ENCODE measurements at places on chromosomes 5 and 9. TPM values are rescaled to one million over a fixed set of nuclear protein-coding genes. Genes with fewer than 3 reads are reported as not detected.

Gene GKAP1
- total RNA-seq = 0.06 TPM

Gene PCDHGB7
- total RNA-seq = 0.52 TPM

Gene SLC34A3
- total RNA-seq = not detected

Gene AQP7
- not detected for total RNA-seq

Gene RPL35
- total RNA-seq = 2,858 TPM

Gene LRRC70
- total RNA-seq = 0.17 TPM

Gene MYMK
- total RNA-seq = not detected

Gene C9orf50
- total RNA-seq = not detected

DNA sequence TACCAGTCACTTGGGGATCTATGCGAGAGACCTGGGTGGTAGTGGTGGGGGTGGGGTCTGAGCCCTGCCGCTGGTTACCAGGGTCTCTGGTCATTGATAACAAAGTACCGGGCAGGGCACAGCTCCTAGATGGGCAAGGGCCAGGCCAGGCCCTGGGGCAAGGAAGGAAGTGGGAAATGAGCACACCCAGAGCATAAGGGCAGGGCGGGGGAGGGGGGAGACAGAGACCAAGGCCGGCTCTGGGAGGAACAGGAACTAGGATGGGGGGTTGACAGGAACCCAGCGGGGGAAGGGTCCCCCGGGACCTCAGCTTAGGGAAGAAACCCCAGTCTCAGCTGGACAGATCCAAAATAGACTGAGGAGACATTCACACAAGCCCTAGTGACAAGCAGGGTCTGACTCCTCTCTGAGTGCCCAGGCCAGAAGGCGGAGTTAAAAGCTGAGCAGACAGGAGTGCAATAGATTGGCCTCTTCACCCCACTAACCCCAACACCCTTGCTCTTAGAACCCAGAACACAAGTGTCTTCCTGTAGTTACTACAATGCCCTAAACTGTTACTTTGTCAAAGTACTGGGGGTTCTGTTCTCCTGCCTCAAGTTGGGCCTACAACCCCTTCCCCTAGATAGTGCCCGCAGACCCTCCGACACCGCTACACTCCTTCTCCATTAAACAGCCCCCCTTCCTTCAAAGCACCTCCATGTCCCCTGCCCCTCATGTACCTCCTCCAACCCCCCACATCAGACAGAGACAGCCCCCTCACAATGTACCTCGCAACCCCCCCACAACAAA, 628 bp downstream of the ATOSB start:
- peak; percentile 58 for DNase-seq

- peak; percentile 54 for DNase-seq
Measured at GRCh38 chr9:90107040-90107725, 502.4 kb downstream of the GADD45G start.

DNA sequence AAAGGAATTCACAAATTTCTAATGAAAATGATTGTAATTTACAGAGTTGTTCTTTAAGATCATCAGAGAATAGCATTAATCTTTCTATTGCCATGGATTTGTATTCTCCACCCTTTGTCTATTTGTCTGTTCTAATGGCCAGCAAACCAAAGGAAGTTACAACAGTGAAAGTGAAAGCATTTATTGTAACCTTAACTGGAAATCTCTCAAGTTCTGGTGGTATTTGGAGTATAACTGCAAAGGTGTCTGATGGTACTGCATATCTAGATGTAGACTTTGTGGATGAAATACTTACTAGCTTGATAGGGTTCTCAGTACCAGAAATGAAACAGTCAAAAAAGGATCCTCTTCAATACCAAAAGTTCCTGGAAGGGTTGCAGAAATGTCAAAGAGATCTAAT, 21.7 kb downstream of the RMI1 start:
- no peak for DNase-seq

- peak; percentile 71 for DNase-seq
Measured at GRCh38 chr9:84371737-84372136, 31.2 kb upstream of the SLC28A3 start.

DNA sequence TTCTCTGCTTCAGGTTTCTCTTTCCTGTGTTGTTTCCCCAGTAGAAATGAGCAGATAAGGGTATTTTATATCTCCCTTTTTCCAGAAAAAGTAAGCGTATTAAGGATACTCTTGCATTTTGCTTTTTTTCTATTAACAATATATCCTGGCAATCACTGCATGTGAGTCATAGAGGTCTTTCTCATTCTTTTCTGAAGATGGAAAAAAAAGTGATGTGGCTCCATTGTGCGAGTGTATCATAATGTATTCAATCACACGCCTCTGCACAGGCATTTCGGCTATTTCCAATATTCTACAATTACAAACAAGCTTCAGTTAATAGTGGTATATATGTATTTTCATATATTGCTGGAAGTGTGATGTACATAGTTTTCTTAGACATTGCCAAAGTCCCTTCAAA, 155.9 kb downstream of the MED27 start:
- no peak for DNase-seq

- DNase-seq = no peak
Measured at GRCh38 chr9:101417977-101418376, 17.6 kb downstream of the ALDOB start.

GRCh38 chr9:111298731-111299598, 31.1 kb downstream of the OR2K2 start:
- peak; percentile 78 for DNase-seq

- DNase-seq = no peak
Measured at GRCh38 chr9:23171479-23171878, 654.6 kb downstream of the ELAVL2 start.

GRCh38 chr5:91670563-91670962, 287.4 kb upstream of the ARRDC3 start:
- no peak for DNase-seq

DNA sequence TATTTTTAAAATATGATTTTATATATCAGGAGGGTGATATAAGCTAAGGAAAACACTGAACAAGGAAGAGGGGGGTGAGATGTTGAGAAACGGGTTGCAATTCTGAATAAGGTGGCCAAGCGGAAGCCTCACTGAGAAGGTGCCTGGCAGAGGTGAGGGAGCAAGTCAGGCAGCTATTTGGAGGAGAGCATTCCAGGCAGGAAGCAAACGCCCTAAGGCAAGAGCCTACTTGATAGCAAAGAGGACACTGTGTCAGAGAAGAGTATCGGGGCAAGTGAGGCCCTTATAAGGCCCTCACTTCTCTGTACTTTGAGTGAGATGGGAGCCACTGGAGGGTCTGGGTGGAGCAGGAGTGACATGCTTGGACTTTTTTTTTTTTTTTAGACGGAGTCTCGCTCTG, 8.0 kb upstream of the CTNNA1 start:
- no peak for DNase-seq

DNA sequence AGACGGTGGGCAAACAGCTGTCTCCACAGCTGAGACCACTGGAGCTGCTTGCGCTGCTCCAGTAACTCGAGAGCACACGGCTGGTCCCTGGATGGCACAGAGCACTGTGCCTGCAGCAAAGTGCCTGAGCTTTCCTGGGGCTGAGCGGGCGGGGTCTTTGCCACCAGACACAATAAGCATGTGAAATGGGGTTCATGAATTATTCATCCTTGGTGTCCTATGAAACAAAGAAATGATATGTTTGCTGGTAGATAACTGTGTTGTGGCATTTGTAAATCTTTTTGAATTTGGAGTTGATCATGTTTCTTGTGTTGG, 151.7 kb upstream of the MPDZ start:
- DNase-seq = no peak

- no peak for DNase-seq
Measured at GRCh38 chr5:83538786-83539462, 67.4 kb downstream of the VCAN start.

GRCh38 chr5:34022121-34022705, 14.4 kb upstream of the AMACR start:
- DNase-seq = no peak

DNA sequence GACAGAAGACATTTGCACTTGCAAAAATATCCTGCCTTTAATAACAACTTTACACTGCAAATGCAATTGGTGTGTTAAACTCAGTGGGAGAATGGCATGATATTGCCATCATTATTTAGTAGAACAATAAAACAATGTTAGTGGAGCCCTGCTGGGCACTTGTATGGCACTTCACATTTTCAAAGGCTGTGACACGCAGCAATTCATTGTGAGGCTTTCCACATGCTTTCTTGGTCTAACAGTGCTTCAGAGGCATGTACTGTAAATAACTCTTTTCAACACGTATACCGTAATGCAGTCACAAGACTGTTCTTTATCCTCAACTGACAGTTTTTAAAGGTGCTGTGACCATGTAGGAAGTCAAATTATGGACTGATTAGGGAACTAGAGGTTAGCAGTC, 155.5 kb upstream of the EPB41L4A start:
- no peak for DNase-seq

DNA sequence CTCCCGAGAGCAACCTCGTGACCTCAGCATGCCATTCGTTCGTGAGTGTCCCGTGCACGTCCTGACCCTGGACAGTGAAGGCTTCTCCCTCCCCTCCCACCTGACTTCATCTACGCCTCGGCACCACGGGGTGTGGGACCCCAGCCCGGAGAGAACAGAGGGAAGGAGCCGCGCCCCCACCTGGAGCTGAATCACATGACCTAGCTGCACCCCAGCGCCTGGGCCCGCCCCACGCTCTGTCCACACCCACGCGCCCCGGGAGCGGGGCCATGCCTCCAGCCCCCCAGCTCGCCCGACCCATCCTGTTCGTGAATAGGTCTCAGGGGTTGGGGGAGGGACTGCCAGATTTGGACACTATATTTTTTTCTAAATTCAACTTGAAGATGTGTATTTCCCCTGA, 38.3 kb upstream of the FCN2 start:
- DNase-seq = no peak

DNA sequence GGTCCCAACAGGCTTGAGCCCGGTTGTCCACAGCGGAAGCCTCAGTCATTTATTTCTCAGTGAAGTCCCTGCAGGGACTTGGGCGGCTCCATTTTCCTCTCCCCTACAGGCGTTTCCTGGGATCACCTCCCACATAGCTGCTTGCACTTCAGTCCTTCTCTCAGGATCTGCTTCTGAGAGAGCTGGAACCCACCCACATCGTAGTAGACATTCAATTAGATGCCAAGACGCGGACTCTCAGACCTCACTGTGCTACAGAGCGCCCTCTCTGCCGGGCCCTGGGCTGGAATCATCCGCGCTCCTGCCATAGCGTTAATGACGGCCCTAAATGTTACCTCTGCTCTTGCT, 54.0 kb upstream of the ROR2 start:
- no peak for DNase-seq

DNA sequence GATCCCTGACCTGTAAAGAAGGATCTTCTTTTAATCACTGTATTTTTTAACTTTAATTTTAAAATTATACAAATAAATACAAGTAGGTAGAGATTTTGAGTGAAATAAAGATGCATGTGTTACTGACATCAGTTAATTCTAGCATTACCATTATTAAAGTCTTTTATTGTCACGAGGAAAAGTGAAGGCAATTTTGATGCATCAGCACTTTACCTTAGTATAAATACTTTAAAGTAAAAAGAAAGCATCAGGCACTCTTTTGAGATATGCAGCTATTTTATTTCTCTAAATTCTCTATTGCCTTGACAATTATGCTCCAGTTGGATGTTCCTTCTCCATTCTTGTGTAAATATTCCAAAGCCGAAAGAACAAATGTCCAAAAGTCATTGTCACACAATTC, 4.6 kb downstream of the HTR1A start:
- DNase-seq = no peak
